Stimulated activated CD4-positive, alpha-beta T cell treated with anti-CD3 and anti-CD28 coated beads, TNF-alpha, amount 100 ng/mL, for 1 hour (primary cell): ENCODE measurements at places on chromosomes 6 and 20.
A peak's percentile ranks its signal among the peaks of the same experiment; 100 is the strongest.

DNA sequence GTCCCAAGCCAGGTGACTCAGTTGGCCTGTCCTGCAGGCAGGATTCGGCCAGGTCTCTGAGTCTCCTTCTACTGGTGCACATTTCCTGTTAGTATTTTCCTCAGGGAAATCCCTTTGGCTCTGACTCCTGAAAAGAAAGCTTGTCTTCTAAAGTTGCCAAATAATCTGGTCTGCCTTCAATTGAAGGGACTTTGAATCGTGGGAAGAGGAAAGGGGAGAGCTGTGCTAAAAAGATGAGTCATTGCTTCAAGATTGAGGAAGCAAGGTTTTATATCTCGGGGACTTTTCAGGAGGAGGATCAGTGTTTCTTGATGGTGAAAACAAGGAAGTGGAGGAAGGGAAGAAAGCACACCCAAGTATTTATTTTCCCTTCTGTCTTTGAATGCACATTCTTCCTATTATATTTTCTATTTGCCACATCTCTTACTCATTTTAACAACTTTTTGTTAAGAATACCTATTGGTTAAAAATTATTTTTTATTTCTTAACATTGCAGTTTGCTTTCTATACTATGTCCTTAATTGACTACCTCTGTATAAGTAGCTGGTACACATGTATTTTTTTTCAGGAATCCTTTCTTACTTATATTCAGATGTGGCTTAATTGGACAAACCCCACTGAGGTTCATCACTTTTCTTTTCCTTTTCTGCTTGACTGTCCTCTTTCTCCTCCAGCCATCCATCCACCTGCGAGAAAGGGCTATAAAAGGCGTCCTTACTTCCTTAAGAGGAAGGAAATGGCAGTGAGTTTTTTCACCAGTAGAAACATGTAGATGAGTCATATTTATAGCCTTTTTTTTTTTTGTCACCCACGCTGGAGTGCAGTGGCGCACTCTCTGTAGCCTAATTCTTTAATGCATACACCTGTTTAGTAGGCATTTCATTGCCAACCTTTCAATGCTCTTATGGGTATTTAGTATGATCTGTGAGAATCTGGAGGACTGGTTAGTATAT lies 15.0 kb upstream of the IFNGR1 start:
- no peak for DNase-seq

DNA sequence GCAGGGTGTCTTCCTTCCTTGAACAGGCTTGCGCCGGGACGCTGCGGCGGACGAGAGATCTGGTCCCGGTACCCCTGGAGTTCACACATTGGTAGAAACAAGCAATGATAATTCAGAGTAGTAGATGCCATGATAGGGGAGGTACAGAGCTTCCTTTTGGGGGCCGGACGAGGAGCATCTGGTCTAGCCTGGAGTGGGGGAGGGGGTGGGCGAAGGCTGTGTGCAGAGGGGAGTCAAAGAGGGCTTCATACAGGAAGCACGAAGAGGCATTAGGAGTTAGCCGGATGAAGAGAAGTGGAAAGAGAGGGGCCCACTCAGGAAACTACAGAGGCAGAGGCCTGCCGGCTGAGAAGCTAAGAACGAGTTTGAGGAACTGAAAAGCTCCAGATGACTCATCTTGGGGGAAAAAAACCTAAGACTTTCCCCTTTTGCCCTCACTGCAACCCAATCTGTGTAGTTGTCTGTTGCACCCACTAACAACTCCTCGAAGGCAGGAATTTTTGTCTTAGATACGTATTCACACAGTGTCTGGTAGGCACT lies 611 bp downstream of the CNPY3 start:
- peak; percentile 36 for DNase-seq

GRCh38 chr20:53434662-53435061 lies 159.0 kb downstream of the ZNF217 start:
- no peak for DNase-seq

GRCh38 chr6:110456694-110457093 lies 19.7 kb downstream of the SLC22A16 start:
- DNase-seq = no peak

GRCh38 chr6:150119173-150119572 lies 23.7 kb upstream of the PPP1R14C start:
- no peak for DNase-seq

DNA sequence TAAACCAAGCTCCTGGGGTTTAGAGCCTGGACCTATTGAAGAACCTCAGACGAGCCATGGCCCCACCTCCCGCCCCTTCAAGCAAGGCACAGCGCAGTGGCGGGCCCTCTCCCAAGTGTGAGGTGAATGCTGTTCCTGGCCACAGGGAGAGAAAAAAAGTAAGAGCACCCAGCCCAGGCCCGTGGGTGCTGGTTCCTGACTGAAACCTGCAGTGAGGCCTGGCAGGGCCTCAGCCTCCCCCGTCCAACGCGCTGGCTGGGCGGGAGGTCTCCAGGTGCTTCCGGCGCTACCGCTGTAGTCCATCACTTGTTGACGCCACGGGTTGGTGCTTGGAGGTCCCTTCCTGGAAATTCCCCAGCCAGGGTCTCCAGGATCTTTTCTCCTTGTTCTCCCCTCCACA lies 5.5 kb upstream of the FAM83C start:
- DNase-seq = no peak

DNA sequence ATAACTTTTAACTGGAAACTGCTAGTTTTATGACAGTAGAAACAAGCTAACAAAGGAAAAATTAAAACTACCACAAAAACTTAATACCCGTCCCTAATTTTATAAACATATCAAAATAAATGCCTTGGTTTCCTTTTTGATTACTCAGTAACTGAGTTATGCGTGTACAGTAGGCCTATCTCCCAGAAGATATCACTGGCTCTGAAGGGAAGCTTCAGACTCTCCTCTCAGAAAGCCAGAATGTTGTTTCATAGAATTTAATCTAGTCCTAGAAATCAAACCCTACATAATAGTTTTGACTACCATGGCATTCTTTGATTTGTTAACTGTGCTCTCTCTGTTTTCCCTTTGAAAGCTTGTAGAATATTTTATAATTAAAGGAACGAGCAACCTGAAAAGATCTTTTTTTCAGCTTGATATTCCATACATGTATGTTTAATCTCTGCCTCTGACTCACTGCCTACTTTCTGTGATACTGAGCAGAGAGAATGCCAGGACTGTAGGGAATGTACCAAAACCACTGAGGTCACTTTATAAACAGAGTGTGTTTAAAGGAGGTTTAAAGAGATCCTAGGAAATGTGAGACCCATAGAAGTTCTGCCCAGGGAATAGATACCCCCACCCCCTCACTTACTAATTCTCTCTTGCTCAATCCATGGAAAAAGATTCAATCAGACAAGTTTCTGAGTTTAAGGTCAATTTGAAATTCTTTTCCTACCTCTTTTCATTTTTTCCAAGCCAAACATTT lies 311.5 kb downstream of the HDGFL1 start:
- DNase-seq = no peak

- no peak for DNase-seq
These were observed 53.8 kb downstream of the ADAT2 start for GRCh38 chr6:143396497-143397226.

- DNase-seq = no peak
These were observed 48.4 kb upstream of the DSN1 start for GRCh38 chr20:36821964-36822437.

- DNase-seq = no peak
These were observed 1.6 kb upstream of the REV3L start for GRCh38 chr6:111484633-111484930.

GRCh38 chr6:6943421-6943820 lies 164.3 kb upstream of the RREB1 start:
- DNase-seq = no peak

DNA sequence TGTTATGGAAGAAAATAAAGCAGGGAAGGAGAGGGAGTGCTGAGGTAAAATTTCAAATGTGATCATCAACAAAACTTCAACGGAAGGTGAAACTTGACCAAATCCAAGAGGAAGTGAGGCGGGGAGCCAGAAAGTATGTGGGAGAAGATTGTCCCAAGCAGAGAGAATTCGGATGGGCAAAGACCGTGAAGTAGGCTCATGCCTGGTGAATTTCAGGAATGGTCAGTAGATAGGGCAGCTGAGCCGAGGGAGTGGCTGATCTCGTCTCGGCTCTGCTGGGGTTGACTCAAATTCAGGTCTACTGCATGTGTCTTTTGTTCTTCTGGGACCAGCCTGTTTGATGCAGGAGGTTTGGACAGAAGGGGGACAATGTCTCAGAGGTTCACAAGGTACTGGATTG lies 7.0 kb upstream of the CSNK2A1 start:
- DNase-seq = no peak

GRCh38 chr6:209432-210103 lies 82.7 kb upstream of the DUSP22 start:
- peak; percentile 37 for DNase-seq

DNA sequence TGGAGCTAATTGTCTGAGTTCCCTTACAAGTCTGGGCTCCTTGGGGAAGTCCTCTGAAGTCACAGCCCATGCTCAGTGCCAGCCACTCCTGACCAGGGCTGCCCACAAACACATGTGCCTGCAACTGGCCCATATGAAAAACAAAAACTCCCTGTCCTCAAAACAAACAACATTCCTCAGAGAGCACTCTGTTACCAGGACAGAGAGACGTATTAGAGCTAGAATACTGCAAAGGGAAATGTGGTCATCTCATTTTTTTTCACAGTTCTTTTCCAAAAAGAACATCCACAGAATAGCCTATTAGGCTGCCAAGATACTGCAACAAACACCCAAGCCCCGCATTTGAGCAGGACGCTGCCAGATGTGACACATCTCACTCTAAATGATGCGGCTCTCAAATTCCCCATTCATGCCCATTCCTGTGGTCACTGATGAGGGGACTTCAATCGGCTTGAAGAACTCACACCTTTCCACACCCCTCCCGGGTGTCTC lies 71.1 kb downstream of the SLC22A23 start:
- DNase-seq = no peak

- no peak for DNase-seq
These were observed 10.5 kb downstream of the SYTL3 start for GRCh38 chr6:158660333-158660754.

- no peak for DNase-seq
These were observed 72.3 kb downstream of the SNX5 start for GRCh38 chr20:17896193-17896723.

DNA sequence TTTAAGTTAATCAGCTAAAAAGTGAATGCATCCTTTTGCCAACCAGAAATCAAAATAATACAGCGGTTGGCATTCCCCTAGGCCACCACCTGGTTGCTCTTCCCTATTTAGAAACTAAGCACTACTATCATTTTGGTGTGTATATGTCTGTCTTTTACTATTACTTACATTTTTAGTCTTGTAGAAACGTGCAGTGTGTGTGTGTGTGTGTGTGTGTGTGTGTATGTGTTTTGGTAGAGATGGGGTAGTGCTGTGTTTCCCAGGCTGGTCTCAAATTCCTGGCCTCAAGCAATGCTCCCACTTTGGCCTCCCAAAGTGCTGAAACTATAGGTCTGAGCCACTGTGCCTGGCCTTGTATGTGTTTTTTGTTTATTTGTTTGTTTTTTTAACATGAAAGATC lies 27.4 kb downstream of the MYO6 start:
- DNase-seq = no peak

- no peak for DNase-seq
These were observed 39.8 kb upstream of the MYL9 start for GRCh38 chr20:36501367-36502006.

GRCh38 chr6:226516-227073 lies 65.7 kb upstream of the DUSP22 start:
- DNase-seq = no peak

GRCh38 chr20:50278377-50278683 lies 87.7 kb downstream of the CEBPB start:
- no peak for DNase-seq

GRCh38 chr20:23614163-23614562 lies 8.4 kb upstream of the CST9 start:
- no peak for DNase-seq

GRCh38 chr6:102488729-102489128 lies 1095.2 kb downstream of the GRIK2 start:
- no peak for DNase-seq

DNA sequence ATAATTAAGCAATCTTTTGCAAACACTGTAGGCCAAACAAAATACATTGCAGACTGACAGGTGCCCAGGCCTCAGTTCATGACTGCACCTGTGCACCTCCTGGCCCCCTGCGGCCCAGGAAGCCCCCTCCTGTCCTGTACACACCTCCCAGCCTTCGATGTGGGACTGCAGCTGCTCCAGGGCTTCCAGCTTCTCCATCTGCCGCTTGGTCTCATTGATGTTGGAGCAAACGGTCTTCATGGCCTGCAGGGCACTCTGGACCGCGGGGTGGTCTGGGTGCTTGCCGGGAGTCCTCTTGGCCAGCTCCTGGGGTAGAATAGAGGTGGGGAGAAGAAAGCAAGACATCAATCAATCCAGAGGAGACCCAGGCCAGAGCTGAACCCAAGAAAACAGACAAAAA lies 119.7 kb downstream of the PREX1 start:
- no peak for DNase-seq

GRCh38 chr6:106185615-106186014 lies 99.5 kb downstream of the PRDM1 start:
- no peak for DNase-seq

- DNase-seq = no peak
These were observed 131.8 kb upstream of the JARID2 start for GRCh38 chr6:15114061-15114460.

- no peak for DNase-seq
These were observed 69.0 kb downstream of the SMLR1 start for GRCh38 chr6:130896249-130896648.

- DNase-seq = no peak
These were observed 95.7 kb upstream of the JARID2 start for GRCh38 chr6:15150207-15150606.

GRCh38 chr20:4637081-4637797 lies 84.5 kb upstream of the PRND start:
- DNase-seq = no peak

- DNase-seq = no peak
These were observed 68.9 kb upstream of the FAM184A start for GRCh38 chr6:119147101-119148053.

GRCh38 chr6:137707590-137708360 lies 159.3 kb upstream of the TNFAIP3 start:
- DNase-seq = peak; percentile 57

DNA sequence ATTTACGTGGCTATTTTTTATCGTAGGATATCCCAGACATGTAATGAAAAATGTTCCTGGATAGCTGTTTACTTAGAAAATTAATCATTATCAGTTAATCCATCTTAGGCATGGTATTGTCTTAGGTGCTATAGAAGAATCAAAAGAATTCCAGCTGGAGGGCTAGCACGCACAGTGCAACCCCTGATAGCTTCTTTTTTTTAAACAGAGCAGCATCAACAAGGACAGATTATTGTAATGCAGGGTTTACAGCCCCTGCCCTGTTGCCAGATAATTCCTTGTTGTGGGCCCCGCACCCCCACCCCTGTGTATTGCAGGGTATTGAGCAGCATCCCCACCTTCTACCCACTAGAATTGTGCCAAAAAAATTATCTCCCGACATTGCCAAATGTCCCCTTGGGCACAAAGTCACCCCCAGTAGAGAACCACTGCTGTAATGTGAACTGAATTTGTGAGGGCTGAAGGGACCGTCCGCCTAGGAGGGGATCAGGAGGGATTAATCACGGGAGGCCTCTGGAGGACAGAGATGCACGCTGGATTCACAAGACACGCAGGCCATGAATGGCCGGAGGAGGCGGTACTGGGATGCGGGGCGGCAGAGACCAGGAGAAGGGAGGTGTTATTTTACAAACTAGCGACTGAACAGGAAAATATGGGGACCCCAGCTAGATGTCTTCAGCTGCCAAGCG lies 174.6 kb downstream of the ZDHHC14 start:
- no peak for DNase-seq
